ENCODE measurements at places on chromosomes 4 and X. TPM values are rescaled to one million over a fixed set of nuclear protein-coding genes. Genes with fewer than 3 reads are reported as not detected.

Gene TREX2
- total RNA-seq: 1.8 TPM

Gene SERPINA7
- total RNA-seq: not detected

Gene GPC3
- 1.9 TPM for total RNA-seq

Gene SPANXD
- total RNA-seq: not detected

Gene CDX4
- total RNA-seq: not detected

Gene MAML3
- 0.37 TPM for total RNA-seq

Gene VCX
- total RNA-seq: not detected

Gene SOX3
- not detected for total RNA-seq

Gene TMSB15C
- total RNA-seq: 3.3 TPM

Gene PNCK
- 0.74 TPM for total RNA-seq

Gene GRID2
- not detected for total RNA-seq

Gene SMR3B
- not detected for total RNA-seq

Gene YY2
- 1.00 TPM for total RNA-seq

Gene BMPR1B
- total RNA-seq: 0.14 TPM

Gene PNMA3
- 0.28 TPM for total RNA-seq

Gene FAM9B
- total RNA-seq: not detected

Gene AGA
- 77.3 TPM for total RNA-seq

Gene GYPA
- total RNA-seq: not detected

Gene GPRASP1
- total RNA-seq: 4.0 TPM

Gene KLHL4
- 0.43 TPM for total RNA-seq

Gene ABCE1
- total RNA-seq: 66.6 TPM

Gene ZCCHC4
- 5.8 TPM for total RNA-seq

Gene ALPK1
- 25.7 TPM for total RNA-seq

Gene MAGEA2B
- not detected for total RNA-seq

Gene LEF1
- total RNA-seq: 0.14 TPM

Gene ZNF630
- 2.1 TPM for total RNA-seq

Gene SPOCK3
- total RNA-seq: 0.43 TPM

Gene ATP1B4
- not detected for total RNA-seq

Gene PRSS48
- total RNA-seq: not detected

Gene SLITRK4
- under 0.01 TPM for total RNA-seq

Gene LGI2
- not detected for total RNA-seq

Gene PGK1
- 275 TPM for total RNA-seq

Gene DCAF4L1
- total RNA-seq: 0.09 TPM

Gene DCK
- total RNA-seq: 6.4 TPM

Gene SPANXB1
- not detected for total RNA-seq

Gene MAGEB1
- total RNA-seq: not detected

Gene TLR10
- total RNA-seq: not detected

Gene OCIAD1
- 72.9 TPM for total RNA-seq

Gene H2BW2
- not detected for total RNA-seq

Gene KLHL34
- not detected for total RNA-seq

Gene CTAG1A
- not detected for total RNA-seq

Gene APOO
- 5.4 TPM for total RNA-seq

Gene OPRPN
- not detected for total RNA-seq

Gene SOWAHD
- total RNA-seq: 0.43 TPM

Gene FAM3A
- 32.1 TPM for total RNA-seq

Gene PABPC4L
- total RNA-seq: 1.5 TPM

Gene RPA4
- total RNA-seq: 0.71 TPM

Gene PRR32
- not detected for total RNA-seq

Gene XK
- total RNA-seq: under 0.01 TPM

Gene PWWP3B
- 0.74 TPM for total RNA-seq

Gene GAGE12F
- not detected for total RNA-seq

Gene TRAM1L1
- total RNA-seq: 0.43 TPM

Gene TMEM164
- 12.1 TPM for total RNA-seq

Gene PROM1
- total RNA-seq: not detected

Gene UGT2B11
- total RNA-seq: not detected

Gene SLC2A9
- total RNA-seq: 4.3 TPM

Gene EVC
- total RNA-seq: 36.8 TPM

Gene NAA10
- total RNA-seq: 30.6 TPM

Gene ATP5ME
- 298 TPM for total RNA-seq

Gene USP51
- 1.9 TPM for total RNA-seq
